ENCODE measurements at places on chromosomes 12 and 14.
A peak's percentile ranks its signal among the peaks of the same experiment; 100 is the strongest.

- no peak for DNase-seq
Measured at GRCh38 chr12:20815574-20815973, 5.1 kb downstream of the SLCO1B3 start.

GRCh38 chr12:1797011-1797901 lies 23.1 kb upstream of the LRTM2 start:
- no peak for DNase-seq

DNA sequence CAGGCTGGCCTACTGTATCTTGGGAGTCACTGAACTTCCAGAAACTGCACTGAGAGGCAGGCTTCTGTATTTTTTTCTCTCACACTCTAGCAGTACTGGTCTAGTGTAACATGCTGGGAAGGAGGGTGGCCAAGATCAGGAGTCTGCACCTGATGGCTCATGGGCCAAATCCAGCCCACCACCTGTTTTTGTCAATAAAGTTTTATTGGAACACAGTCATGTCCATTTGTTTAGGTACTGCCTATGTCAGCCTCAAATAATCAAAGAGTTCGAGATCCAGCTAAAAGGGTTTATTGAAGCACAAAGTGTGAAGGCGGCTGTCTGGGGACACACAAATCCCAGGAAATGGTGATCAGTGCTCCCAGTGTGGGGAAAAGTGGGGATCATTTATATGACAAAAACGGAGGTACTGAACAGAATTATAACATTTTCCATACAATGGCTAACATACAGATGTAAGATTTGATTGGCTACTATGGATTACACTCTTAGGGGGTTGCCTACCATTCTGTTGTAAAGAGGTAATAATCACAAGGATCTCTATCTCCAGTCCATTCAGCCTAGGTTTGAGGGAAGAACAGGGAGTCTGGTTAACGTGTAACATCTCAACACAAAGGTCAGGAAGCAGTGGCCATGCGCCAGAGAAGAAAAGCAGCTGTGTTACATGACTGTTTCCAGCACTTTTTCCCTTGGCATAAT lies 12.9 kb downstream of the USP30 start:
- no peak for DNase-seq

DNA sequence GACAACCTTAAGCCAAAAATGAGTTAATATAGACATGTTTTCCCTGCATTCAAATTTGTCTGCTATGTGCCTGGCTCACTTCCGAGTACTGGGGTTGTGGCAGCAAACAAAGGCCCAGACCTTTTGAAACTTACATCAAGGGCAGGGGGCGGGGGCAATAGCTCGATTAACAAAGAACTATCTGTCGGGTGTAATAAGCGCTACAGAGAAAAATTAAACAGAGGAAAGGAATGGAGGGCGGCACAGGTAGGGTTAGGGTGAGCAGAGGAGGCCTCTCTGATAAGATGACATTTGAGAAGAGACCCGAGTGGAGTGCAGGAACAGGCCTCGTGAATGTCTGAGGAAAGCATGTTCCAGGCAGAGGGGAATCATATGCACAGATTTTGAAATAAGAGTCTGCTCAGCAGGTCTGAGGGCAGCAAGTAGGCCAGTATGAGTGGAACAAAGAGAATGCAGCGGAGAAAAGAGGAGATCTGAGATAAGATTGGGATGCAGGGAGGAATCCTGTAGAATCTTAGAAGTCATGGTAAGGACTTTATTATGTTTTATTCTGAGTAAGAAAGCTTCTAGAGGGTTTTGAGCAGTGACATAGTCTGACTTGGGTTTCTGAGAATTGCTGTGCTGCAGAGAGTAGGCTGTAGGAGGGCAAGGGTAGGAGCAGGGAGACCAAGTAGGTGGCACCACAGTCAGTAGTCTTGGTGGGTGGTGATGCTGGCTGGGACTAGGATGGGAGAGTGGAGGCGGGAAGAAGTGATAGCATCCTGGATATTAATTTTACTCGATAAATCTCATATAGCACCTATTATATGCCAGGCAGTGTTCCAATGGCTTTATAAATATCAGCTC lies 52.6 kb downstream of the BICDL1 start:
- DNase-seq, result no peak

DNA sequence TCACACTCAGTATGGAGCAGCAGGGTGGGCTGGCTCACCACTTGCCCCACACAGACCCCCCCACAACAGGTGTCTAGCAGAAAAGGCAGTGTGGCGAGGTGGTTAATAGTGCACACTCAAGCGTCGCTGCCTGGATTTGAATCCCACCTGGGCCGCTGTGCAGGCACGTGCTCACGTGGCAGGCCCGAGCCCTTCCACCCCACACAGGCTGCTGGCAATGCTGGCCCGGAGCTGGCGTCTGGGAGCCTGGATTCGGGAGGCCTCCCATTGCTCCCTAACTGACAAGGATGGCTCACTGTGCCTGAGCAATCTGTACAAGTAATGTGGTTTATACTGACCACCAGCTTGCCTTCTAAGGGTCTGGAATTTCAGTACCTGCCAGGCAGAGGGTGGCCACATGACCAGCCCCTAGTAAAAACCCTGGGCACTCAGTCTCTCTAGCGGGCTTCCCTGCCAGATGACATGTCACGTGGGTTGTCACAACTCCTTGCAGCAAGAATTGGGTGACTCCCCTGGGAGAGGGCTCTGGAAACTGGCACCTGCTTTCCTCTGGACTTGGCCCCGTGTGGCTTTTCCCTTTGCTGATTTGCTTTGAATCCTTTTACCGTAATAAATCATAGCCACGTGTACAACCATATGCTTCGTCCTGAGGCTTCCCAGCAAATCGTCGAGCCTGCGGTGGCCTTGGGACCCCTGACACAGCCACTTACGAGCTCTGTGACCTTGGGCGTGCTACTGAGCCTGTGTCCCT lies 72.8 kb downstream of the SCARB1 start:
- no peak for DNase-seq

- DNase-seq, result peak; percentile 57
Measured at GRCh38 chr14:102591372-102591943, 991 bp upstream of the RCOR1 start.

GRCh38 chr12:49332441-49332861 lies 4.5 kb downstream of the C1QL4 start:
- DNase-seq, result no peak

GRCh38 chr12:77439749-77440148 lies 374.4 kb upstream of the E2F7 start:
- no peak for DNase-seq

DNA sequence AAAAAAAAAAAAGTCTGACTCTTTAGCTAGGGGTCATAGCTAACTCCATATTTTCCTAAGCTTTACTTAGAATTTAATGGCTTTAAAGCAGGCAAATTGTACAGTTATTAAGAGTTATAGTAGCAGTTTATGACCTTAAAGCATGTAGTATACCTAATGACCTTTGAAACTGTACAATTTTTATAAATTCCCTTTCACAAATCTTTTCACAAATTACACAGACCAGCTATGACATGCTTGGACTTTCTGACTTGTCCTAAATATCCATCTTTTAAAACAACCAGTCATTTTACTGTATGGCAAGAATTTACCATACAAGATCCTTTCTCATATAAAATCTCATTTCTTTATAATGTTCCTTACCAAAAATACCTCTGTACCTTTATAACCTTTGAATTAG lies 74.8 kb downstream of the C14orf132 start:
- no peak for DNase-seq

GRCh38 chr14:94227029-94227428 lies 52.9 kb downstream of the PPP4R4 start:
- DNase-seq, result no peak
